Nucleus accumbens (tissue), 56 donors: ENCODE measurements at places on chromosomes 1 and 21.

- no peak for DNase-seq
These were observed 1182.5 kb downstream of the MRPL39 start for GRCh38 chr21:24424776-24425175.

DNA sequence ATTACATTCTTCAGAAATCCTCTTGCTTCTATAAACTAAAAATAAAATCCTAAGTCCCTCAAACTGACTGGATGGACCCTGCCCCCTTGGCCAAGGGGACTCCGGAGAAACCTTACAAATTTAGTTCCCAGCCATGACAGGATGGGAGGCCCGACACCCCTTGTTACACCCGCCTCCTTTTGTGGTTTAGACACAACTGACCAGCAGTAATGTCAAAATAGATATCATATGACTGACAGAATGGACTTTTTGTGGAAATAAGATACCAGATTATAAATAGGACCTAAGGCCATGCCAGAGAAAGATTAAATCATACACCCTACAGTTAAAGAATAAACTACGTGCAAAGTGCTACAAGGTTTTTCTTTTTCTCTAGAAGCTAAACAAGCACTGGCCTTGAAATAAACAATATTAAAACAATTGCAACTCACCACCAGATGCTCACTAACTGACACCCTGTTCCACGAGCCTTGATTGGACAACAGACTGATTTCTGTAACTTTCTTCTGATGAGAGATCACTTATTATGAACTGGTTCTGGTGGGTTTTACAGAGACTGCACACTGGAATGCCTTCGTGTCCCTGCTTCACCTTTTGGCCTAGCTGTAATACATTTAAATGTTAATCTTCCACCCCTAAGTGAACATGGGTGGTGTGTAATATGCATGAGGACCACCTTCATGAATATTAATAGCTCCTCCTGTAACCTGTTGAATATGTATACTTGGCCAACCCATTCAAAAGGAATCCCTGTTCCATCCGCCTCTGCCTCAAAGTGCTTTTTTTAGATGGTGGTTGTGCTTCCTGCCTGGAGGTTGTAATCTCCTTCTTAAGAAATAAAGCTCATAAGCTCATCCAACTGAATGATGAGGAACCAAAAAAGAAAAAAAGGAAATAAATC lies 99.6 kb downstream of the ODF2L start:
- no peak for DNase-seq

DNA sequence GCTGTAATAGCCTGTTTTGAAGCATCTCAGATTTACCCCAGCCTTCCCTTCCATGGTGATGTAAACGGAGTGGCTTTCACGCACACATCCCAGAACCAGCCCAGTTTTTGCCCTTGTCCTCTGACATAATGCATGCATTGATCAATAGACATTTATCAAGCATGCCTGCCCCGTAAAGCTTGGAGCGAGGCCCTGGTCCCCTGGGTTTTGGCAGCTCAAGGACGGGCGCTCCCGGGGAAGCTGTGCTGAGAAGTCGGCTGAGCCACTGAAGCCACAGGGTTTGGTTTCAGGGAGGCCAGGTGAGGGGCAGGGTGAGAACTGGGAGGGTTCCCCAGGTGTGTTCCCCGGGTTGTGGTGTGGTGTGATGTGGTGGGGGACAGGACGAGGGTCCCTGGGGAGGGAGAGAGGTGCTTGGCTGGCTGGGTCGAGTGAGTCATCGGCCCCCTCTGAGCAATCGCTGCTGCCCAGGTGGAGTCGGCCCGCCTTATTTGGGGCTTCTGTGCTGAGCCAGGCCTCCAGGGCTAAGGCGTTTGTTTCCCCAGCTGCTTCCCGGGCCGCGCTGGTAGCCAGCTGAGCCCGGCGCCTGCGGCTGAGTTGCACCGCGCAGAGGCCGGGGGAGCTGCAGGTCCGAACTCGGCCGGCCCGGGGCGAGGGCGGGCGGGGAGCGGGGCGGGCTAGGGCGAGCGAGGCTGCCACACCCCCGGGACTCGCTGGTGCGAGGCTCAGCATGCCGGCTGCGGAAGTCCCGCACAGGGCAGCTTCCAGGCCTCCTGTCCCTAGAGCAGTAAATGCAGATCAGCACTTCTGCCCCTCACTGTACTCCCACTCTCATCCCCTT lies 23.6 kb downstream of the ATP2B4 start:
- DNase-seq: no peak

DNA sequence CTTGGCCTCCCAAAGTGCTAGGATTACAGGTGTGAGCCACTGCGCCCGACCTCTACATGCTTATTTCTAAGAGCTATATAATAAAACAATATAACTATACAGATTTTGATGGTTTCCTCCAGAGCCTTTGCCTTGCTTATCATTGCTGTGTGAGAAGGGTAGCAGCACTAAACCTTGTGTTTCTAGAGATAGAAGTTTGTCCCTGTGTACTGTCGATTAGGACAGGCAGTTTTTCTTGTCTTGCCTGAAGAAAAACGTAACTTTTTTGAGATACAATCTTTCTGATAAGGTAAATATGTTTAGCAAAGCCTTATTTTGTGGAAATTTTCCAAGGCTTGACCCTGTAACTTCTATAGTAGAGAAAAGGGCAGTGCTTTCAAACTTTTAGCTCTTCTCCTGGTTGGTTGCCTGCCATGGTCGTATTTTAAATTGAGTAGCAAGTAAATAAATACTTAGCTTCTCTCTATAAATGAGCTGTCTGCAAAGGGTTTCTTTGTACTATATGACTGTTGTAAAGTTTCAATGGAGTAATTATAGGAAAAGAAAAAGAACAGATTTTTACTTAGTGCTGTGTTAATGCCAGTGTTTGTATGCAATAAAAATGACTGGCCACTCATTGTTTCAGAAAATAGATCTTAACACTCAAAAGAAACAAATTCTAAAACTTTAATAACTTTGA lies 86.4 kb upstream of the CACYBP start:
- DNase-seq: no peak

GRCh38 chr1:201676641-201677040 lies 137.7 kb downstream of the NAV1 start:
- DNase-seq: no peak

- no peak for DNase-seq
These were observed 34.3 kb upstream of the TTC4 start for GRCh38 chr1:54681358-54681757.

DNA sequence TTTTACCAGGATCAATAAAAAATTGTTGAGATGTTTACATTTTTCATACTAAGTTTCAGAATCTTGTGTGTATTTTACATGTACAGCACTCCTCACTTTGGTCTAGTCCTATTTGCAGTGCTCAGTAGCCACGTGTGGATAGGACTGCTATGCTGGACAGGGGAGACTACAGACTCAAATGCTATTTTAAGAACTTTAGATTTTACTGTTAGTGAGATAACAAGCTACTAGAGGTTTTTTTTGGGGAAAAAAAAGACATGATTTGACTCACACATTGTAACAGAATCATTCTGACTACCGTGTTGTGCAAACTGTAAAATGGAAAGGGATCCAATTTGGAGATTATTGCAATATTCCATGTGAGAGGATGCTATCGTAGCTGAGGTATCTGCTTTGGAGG lies 418.9 kb upstream of the PRMT6 start:
- DNase-seq: no peak

DNA sequence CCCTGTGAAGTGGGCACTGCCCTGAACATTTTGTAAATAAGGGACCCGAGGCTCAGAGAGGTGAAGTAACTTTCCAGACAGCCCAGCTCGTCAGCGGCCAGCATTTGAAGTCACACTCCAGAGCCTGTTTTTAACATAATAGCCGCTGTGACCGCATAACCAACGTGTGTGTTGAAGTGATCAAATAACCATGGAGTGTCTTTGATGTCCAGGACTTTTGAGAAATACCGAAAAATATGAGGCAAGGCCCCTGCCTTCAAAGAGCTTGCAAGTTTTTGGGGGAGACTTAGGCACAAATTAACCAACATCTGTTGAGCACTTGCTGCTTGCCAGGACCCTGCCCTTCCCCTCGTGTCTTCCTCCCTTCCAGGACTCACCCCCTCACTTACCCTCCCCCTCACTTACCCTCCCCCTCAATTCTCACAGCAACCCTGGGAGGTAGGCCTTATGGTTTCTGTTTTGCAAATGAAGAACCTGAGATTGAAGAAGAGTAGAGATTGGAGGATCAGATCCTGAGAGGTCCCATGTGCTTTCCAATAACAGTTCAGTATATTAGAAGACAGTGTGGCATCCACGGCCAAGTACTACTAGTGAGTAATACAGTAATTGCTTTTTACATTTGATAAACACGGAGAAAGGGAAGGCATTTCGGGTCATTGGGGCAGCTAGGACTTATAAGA lies 1.3 kb upstream of the SLC16A1 start:
- no peak for DNase-seq

GRCh38 chr1:159201642-159202041 lies 3.0 kb upstream of the ACKR1 start:
- no peak for DNase-seq

GRCh38 chr1:212437179-212437798 lies 4.6 kb downstream of the NENF start:
- DNase-seq: no peak

DNA sequence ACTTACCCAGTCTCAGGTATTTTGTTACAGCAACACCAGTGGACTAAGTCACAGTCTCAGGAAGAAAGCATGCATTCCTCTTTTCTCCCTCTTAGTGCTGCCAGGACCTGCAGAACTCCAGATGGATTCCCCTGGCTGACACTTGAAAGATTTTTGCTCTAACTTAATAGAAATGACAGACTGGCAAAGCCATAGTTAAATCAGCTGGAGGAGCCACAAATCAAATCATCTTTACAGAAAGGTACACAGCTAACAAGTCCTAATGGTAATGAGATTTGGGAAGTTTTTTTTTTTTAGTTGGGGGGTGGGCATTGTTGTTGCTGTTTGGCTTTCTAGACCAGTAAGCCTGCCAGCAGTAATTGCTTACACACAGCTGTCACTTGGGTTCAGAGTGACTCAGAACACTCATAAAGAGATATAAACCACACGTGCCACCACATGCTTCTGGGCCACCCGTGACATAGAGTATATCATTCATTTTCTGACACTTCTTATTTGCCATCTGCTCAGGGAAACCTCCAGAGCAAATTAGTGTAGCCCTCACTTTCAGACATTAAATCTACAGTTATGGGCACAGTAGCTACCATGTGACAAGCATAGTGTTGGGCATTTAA lies 72.4 kb downstream of the FH start:
- DNase-seq: no peak

- DNase-seq: no peak
These were observed 422.5 kb downstream of the NEGR1 start for GRCh38 chr1:71859806-71860205.

- no peak for DNase-seq
These were observed 218.0 kb downstream of the ZP4 start for GRCh38 chr1:237672748-237673147.

- no peak for DNase-seq
These were observed 146.9 kb upstream of the IRF2BP2 start for GRCh38 chr1:234756857-234757256.

DNA sequence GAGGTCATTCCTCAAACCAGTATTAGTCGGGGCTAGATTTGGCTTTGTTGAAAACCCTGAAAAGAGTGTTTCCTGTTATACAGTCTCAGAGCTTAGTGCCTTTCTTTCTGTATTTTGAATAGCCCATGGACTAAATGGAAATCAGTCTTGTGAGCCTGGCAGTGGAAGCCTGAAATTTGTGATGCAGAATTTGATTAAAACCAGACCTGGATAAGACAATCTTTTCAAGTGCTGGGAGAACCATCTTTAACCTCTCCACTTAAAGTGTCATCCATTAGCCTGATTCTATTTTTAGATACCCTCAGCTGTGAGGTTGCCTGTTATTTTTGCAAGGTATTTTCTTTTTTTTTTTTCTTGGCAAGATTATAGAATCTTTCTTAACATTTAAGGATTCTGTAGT lies 19.5 kb downstream of the ACTN2 start:
- no peak for DNase-seq

DNA sequence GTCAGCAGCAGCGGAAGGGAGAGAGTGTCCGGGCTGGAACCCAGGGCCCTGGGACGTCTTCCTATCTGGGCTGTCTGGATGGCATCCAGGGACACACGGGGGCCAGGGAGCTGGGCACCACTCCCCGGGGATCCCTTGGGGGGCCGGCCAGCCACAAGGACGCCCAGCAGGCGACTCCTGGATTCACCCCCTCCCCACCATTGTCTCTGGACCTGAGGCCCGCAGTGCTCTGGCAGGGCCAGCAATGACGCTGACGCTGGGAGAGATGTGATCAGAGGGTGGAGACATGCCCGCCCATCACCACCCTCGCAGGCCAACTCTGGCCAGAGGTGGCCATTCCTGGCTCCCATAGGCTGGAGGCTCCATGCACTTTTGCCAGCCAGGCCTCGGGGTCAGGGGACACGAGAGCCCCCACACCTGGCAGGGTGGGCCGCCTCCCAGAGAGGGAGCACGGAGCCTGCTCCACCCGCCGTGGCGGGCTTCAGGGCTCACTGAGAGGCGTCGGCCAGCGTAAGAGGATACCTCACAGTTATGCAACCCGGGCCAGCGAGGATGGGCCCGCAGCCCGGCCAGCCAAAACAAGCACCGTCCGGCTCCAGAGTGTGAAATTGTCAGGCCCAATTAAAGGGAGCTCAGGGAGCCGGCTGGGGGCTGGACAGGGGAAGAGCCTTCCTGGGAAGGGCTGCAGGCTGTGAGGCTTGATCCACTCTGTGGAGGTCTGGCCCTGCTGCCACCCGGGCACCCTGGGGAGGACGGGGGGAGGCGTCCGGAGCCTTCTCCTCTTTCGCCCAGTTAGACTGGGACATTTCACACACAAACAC lies 10.3 kb downstream of the ACTRT2 start:
- DNase-seq: peak; percentile 53
